ENCODE measurements at places on chromosomes 12 and 14.

GRCh38 chr14:34749408-34749807 is 35.0 kb upstream of the CFL2 start:
- DNase-seq, result no peak

- no peak for DNase-seq
Measured at GRCh38 chr12:103852498-103852997, 11.5 kb upstream of the NT5DC3 start.

DNA sequence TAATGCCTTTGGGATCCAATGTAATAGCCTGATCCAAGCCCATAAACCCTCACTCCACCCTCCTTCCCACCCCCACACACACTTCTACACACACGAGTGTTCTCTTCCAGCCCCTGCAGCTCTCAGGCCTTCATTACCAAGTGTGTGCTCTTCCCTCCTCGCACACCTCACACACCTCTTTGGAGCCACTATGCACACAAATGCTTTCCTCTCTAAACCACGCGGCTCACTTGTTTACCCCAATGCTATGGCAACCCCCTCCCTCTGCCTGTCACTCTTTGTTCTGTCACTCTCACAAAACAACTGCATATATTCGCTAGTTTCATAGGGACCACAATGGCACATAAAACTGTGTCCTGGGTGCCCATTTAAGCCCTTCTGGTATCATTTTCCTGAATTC is 35.1 kb downstream of the PPP2R5E start:
- DNase-seq, result no peak

DNA sequence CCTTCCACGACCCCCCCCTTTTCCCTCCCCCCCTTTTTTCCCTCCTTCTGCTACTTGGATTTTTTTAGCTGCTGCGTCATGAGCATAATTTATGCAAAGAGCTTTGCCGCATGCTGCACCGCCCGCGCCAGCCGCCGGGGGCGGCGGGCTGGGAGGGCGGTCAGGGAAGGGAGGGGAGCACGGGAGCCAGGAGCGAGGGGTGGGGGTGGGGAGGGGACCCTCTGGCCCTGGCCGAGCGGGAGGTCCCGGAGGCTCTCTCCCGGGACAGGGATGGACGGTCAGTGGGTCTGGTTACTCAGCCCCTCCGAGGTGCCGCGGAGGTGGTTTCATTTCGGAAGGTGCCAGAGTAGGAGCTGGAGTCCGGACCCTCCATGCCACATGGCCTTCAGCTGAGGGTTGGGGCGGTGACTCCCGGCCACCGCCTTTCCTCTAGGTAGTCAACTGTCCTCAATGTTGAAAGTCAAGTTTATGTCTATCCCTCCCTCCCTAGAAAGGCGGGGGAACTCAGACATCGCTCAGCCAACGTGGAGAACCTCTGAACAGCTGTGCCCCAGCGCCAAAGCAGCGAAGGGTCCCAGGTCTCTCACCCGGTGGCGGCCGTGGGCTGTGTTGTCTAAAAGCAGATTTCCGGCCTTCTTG is at the start of gene POU6F1:
POU6F1 (minus strand) TSS at position 95 of the 639 bp plus-strand sequence. CDS start 11,226 bp downstream, outside the sequence.
- DNase-seq, result peak; percentile 83

GRCh38 chr12:106519607-106520021 is 63.2 kb upstream of the RFX4 start:
- no peak for DNase-seq

GRCh38 chr14:52251724-52252123 is 15.8 kb upstream of the PTGDR start:
- DNase-seq, result no peak

GRCh38 chr12:6383572-6384498 is at the start of gene LTBR:
Gene LTBR, plus strand, starts transcription at chr12:6384162. Its CDS starts 197 bp downstream, at chr12:6384359.
- DNase-seq, result peak; percentile 99

DNA sequence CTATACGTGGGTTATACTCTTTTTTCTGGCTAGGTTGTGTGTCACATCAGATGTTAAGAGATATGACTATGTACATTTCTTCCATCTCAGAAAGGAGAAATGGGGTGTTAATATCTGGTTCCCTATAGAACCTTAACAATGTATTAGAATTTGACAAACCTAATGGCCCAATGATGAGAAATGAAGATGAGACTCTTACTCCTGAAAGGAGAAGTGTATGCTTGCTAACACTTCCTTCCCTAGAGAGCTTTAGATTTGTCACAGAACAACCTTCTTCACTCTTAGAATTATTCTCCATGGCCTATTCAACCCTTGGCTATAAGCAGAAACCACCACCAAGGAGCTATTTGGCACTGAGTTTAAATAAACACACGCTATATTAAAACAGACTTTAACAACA is 839.6 kb downstream of the GALC start:
- DNase-seq, result no peak

DNA sequence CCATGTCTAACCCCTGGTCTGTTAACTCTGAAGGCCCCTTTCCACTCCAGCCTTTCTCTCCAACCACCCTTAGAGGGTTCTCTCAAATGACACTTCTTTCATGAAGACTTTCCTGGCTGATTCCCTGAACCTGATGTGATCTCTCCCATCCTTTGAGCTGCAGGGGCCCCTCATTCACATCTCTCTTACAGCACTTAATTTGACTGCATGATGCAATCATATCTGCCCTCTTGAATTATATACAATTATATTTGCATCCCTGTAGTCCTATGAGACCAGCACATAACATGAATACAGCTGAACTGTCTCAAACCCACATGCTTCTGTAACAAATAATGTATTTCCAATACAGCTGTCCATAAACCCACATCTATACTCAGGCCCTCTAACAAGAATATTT is 56.4 kb downstream of the PPP2R5E start:
- DNase-seq, result no peak

DNA sequence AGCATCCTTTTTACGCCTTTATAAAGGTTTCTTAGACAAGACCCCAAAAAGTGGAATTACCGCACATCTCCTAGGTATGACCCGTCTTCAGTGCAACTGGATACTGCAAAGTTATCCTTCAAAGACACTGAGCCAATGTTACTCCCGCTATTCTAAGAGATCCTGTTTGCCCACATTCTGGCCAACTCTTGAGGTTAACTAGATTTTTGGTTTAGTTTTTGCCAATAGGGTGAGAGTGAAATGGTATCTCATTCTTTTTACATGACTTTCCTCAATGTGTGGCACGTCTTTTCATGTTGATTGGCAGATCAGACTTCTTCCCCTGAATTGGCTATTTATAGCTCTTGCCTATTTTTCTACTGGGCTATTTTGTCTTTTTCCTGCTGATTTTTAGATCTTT is 347.2 kb downstream of the MED13L start:
- no peak for DNase-seq

DNA sequence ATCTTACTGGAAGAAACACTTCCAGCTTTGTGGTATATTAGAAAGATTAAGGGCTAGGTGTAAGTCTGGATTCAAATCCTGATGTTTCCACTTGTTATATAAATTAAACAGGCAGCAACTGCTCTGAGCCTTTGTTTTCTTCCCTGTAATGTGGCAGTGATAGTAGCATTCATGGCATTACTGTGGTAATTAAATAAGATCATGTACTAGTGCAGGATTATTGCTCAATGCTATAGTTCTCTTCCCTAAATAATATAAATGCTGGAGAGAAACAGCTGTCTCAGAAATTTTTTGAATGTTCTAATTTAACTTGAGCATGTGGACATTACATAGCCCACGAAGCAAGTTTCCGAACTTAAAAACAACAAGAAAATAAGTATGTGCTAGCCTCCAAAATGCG is 5.4 kb downstream of the TMEM117 start:
- DNase-seq, result no peak

GRCh38 chr14:30608533-30609006 is 13.5 kb upstream of the SCFD1 start:
- no peak for DNase-seq

DNA sequence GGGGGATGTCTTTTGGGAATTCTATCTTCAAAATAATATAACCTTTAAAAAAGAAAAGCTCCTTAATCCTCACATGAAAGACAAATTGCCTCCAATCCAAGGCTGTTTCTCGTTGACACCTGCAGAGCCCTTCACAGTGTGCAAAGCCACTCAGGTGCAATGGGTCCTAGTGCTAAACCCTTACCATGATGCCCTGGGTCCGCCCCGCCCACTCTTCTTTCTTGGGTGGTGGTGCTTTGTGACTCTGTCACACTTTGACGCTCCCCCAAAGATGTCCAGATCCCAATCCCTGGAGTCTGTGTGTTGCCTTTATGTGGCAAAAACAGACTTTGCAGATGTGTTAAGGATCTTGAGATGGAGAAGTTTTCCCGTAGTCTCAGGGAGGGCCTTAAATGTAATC is 29.7 kb downstream of the CLMN start:
- no peak for DNase-seq

DNA sequence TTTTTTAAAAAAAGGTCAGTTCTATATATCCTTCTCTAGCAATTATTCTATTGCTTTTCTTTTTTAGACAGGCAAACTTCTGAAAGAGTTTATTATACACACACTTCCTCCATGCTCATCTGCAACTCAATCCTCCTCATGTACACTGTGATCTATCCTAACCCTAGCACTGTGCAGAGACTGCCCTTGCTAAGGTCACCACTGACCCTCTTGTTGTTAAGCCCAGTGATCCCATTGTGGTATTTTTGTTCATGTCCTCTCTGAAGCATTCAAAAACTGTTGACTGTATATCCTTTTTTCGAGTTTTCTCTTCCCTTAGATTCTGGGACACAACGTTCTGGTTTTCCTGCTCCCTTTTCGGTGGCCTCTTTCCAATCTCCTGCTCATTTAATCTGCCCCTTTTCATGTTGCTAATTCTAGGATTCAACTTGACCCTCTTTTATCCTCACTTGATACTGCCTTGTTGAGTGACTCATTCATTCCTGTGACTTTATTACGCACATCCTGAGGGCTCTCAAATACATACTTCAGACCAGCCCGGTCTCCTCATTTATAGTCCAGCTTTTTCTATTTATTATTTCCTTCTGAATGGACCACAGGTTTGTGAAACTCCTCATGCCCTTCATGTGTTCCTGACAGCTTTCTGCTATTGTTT is 53.9 kb upstream of the PTPRB start:
- DNase-seq, result no peak

DNA sequence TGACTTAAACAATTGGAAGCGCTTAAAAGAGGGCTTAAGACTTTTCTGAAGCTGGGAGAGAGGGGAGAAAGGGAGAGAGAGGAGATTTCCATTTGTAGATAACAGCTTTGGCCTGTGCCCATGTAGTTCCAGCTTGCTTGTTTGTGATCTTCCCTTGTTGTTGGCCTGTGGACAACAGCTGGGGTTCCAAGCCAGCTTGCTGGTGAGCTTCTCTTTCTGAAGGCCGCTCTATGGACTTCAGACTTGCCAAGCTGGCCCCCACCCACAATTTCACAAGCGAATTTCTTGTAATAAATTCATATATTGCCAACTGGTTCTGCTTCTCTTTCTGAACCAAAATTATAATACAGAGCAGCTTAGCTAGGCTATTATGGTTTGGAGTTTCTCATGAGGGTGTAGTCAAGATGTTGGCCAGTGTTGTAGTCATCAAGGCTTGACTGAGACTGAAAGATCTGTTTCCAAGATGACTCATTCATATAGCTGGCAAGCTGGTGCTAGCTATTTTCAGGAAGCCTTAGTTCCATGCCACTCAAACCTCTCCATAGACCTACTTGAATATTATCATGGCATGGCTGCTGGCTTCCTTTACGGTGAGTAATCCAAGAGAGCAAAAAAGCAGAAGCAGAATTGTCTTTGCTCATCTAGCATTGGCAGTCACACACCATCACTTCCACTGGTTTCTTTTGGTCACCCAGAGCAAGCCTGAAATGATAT is 89.4 kb downstream of the ATP23 start:
- DNase-seq, result no peak

GRCh38 chr12:56600753-56601152 is 29.4 kb downstream of the BAZ2A start:
- DNase-seq, result no peak

DNA sequence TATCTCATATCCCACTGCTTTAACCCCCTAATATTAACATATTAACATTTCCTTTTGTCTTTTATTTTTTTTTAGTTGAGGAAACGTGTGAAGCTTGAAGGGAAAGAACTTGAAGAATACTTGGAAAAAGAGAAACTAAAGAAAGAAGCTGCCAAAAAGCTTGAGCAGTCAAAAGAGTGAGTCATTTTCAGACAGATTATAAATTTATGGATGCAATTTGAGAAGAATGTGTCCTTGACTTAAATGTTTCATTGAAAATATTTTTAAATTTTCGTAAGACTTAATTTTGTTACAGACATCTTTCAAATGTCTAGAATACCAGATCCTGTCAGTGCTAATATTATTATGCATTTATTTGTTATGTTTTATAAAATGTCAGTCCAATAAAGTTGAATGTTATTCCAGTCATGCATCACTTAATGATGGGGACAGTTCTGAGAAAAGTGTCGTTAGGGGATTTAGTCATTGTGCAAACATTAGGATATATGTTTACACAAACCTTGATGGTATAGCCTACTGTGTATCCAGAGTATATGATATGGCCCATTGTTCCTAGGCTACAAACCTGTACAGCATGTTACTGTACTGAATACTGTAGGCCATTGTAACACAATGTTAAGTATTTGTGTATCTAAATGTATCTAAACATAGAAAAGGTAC is 32.6 kb downstream of the CPSF2 start:
- DNase-seq, result no peak

GRCh38 chr12:24778486-24779304 is 170.2 kb downstream of the BCAT1 start:
- no peak for DNase-seq

DNA sequence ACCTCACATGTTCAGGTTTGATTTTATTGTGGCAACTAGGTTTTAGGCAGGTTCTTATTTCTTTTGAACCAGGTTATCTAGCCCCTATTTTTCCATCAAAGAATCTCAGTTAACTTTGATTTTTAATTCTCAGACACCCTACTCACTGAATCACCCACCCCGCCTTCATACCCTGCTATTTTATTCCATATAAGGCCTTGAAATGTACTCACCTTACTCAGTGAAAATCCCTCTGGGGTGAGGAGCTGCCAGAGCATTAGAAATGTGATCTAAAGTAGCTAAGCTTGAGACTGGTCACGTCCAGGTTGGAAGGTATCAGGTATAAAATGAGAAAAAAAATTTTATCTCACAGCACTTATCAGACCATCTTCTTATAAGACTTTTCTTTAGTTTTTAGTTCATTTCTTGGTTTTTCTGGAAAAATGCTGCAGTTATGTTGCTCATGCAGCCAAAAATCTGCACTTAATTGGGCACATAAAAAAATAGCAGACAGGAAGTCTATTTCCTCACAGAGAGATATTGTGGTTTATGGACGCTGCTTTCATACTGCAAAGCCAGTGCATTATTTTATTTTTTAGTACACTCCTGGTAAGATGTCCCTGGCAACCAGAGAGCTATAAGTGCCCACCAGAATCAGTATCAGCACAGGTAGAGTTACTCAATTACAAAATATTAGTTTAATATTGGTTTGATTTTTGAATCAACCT is 101.5 kb upstream of the CCDC91 start:
- DNase-seq, result no peak

GRCh38 chr12:23630524-23630923 is 318.9 kb downstream of the SOX5 start:
- no peak for DNase-seq

DNA sequence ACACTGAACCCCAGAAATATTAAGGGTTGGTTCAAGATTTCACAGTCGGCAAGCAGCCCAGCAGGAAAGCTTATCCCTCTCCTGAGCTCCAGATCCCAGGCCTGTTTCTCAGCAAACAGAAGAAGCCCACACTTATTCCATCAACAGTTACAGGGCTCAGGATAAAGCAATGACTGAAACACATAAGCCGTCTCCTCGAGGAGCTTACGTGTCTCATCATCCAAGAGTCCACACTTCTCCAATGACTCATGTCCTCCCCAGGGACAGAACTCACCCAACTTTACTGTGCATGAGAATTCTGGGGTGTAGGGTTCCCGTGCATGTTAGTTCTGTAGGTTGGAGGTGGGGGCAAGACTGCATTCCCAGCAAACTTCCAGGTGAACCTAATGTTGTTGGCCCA is 31.2 kb downstream of the GSC start:
- no peak for DNase-seq
